ENCODE measurements at places on chromosomes 13 and 19. TPM values are rescaled to one million over a fixed set of nuclear protein-coding genes. Genes with fewer than 3 reads are reported as not detected.

Gene ZNF536
- 4.0 TPM for total RNA-seq

Gene PEAK3
- total RNA-seq, result 0.77 TPM

Gene LGALS7B
- total RNA-seq, result not detected

Gene PVR
- 33.5 TPM for total RNA-seq

- H3K36me3 ChIP-seq, result peaks cover 43% of the 10 kb centered on the region
- no peak for DNase-seq
- H3K4me1 ChIP-seq, result peaks cover 19% of the 10 kb centered on the region
- no peak overlapping the region for H3K27ac ChIP-seq
Measured at GRCh38 chr13:113534236-113534860, 43.8 kb upstream of the DCUN1D2 start.
